ENCODE measurements at places on chromosomes 3 and 15. TPM values are rescaled to one million over a fixed set of nuclear protein-coding genes. Genes with fewer than 3 reads are reported as not detected.

The JAGN1 gene
- polyA plus RNA-seq = 44.9 TPM

GRCh38 chr3:112990672-112991602 is at the start of gene GTPBP8:
Gene GTPBP8 (plus strand): TSS chr3:112990984. CDS start chr3:112991000, 16 bp downstream.
- peak within 1 kb of the TSS; percentile 97 for H3K4me3 ChIP-seq
- peak; percentile 87 for DNase-seq
- H3K27ac ChIP-seq = peak within 1 kb of the TSS; percentile 84
- H3K4me1 ChIP-seq = no peaks in the 10 kb centered on the region

DNA sequence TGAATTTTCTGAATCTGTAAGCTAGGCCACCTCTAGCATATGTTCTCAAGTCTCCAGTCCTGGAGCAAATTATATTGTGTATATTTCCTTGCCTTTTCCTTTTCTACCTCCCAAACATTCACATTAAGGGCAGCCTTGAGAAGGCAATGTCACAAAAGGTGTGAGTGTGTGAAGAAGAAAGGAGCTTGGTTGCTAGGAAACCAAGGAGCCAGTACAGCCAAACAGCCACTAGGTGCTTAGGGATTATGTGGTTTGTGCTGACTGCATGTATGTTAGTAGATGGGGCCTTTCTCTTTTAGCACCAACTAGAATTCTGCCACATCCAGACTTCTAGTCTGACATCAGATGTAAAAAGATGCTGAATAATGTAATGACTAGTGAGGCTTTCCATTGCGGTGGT is 118.8 kb upstream of the DAZL start:
- H3K36me3 ChIP-seq = no peaks in the 10 kb centered on the region
- no peak overlapping the region for H3K27ac ChIP-seq
- no peaks in the 10 kb centered on the region for H3K27me3 ChIP-seq
- no peaks in the 10 kb centered on the region for H3K4me1 ChIP-seq
- DNase-seq = peak; percentile 48

GRCh38 chr3:50427217-50427616 is 67.9 kb upstream of the TMEM115 start:
- no peak overlapping the region for H3K27ac ChIP-seq
- DNase-seq = no peak
- H3K27me3 ChIP-seq = no peaks in the 10 kb centered on the region
- no peak overlapping the region for H3K4me3 ChIP-seq
- H3K4me1 ChIP-seq = no peaks in the 10 kb centered on the region

GRCh38 chr15:25391971-25392721 is 46.7 kb downstream of the UBE3A start:
- peaks cover 8% of the 10 kb centered on the region for H3K4me1 ChIP-seq
- no peaks in the 10 kb centered on the region for H3K27me3 ChIP-seq
- H3K4me3 ChIP-seq = no peak overlapping the region
- no peaks in the 10 kb centered on the region for H3K36me3 ChIP-seq
- DNase-seq = peak; percentile 67

- H3K27me3 ChIP-seq = no peaks in the 10 kb centered on the region
- H3K4me1 ChIP-seq = peaks cover 3% of the 10 kb centered on the region
- H3K4me3 ChIP-seq = no peak overlapping the region
These were observed 138.6 kb downstream of the GAP43 start for GRCh38 chr3:115761927-115762305.

- H3K27ac ChIP-seq = no peak overlapping the region
- H3K4me1 ChIP-seq = no peaks in the 10 kb centered on the region
- DNase-seq = no peak
- no peak overlapping the region for H3K4me3 ChIP-seq
These were observed 10.5 kb upstream of the NUDT16 start for GRCh38 chr3:131370935-131371687.

The BCL2A1 gene
- polyA plus RNA-seq = 0.31 TPM

The SENP2 gene
- polyA plus RNA-seq = 17.7 TPM

- no peaks in the 10 kb centered on the region for H3K36me3 ChIP-seq
- H3K27ac ChIP-seq = peak overlapping the region; percentile 90
- H3K4me1 ChIP-seq = peaks cover 2% of the 10 kb centered on the region
- DNase-seq = peak; percentile 28
- H3K4me3 ChIP-seq = peak overlapping the region; percentile 87
These were observed 922 bp downstream of the RAB11A start for GRCh38 chr15:65869954-65870871.

The NCEH1 gene
- 42.4 TPM for polyA plus RNA-seq

The SERPINI1 gene
- 3.7 TPM for polyA plus RNA-seq

DNA sequence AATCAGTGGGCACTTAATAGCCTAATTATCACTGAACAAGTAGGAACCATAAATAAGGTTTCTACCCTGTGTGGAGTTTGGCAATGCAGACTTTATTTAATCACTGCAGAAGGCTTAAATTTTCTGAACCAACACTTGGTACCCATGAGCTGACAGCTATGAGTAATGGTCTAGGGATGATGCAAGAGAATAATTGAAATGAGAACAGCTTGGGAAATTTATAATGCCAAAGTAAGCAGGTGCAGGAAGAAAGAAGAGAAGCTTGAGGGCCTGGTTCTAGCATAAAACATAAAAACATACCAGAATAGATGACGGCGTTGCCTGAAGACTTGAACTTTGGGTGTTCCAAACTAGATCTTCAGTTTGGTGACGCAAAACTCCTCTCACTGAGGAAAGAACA is 67.0 kb downstream of the IMPG2 start:
- DNase-seq = no peak
- H3K36me3 ChIP-seq = no peaks in the 10 kb centered on the region
- H3K4me1 ChIP-seq = no peaks in the 10 kb centered on the region
- H3K4me3 ChIP-seq = no peak overlapping the region
